ENCODE measurements at places on chromosomes 3 and 15. TPM values are rescaled to one million over a fixed set of nuclear protein-coding genes. Genes with fewer than 3 reads are reported as not detected.

The ADGRG7 gene
- total RNA-seq, result not detected

The CFAP20DC gene
- total RNA-seq, result not detected

The ZNF80 gene
- total RNA-seq, result 23.7 TPM

The FBXL2 gene
- 33.4 TPM for total RNA-seq

The ZCWPW2 gene
- not detected for total RNA-seq

The SOX2 gene
- total RNA-seq, result 2.0 TPM

The MST1R gene
- not detected for total RNA-seq

The GRAMD2A gene
- total RNA-seq, result not detected

The ANP32A gene
- 19.2 TPM for total RNA-seq

The ARHGEF26 gene
- total RNA-seq, result 33.8 TPM

The BFSP2 gene
- total RNA-seq, result not detected

The CYP1A2 gene
- total RNA-seq, result not detected

The IFT57 gene
- 27.7 TPM for total RNA-seq

The TASOR gene
- 53.4 TPM for total RNA-seq

- H3K4me1 ChIP-seq, result no peaks in the 10 kb centered on the region
- no peaks in the 10 kb centered on the region for H3K27me3 ChIP-seq
- no peak overlapping the region for H3K27ac ChIP-seq
- DNase-seq, result no peak
- no peak overlapping the region for H3K4me3 ChIP-seq
These were observed 7.9 kb upstream of the CILP start for GRCh38 chr15:65219137-65219536.

- no peak overlapping the region for H3K4me3 ChIP-seq
- H3K36me3 ChIP-seq, result no peaks in the 10 kb centered on the region
- no peaks in the 10 kb centered on the region for H3K4me1 ChIP-seq
- no peaks in the 10 kb centered on the region for H3K27me3 ChIP-seq
- no peak for DNase-seq
These were observed 134.8 kb upstream of the MB21D2 start for GRCh38 chr3:193052354-193053045.

DNA sequence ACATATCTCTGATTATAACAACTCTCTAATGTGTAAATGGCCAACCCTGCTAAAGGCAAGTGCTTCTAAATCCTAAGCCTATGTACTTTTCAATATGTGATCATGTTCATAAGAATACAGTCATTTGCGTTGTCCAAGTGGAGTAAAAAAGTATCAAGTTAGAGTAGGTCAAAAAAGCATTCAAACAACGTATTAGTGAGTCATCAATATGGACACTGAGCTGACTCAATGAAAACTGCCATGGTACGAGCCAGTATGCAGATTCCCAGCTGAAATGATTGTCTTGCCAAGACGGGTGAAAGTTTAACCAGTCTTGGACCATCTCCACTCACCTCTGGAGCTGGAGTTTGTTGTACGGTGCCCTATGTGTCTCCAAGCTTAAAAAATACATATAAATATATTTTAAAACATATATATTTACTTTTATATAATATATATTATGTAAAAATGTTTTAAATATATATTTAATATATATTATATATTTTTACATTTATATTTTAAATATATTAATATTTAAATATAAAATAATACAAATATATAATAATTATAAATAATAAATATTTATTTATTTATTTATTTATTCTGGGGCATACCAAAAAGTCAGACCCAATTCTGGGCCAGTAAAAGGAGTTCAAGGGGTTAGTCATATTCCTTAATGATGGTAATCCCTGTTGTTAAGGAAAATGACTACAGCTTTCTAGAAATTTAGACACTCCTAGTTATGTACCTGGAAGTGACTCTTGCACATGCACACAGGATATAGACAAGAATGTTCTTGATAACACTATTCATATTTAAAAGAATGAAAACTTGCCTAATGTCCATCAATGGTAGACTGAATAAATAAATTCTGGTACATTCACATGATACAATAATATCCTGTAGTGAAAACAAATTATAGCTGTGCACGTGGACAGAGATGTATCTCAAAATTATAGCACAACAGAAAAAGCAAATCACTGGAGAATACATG is 27.2 kb downstream of the PLSCR4 start:
- H3K4me3 ChIP-seq, result no peak overlapping the region
- DNase-seq, result no peak

DNA sequence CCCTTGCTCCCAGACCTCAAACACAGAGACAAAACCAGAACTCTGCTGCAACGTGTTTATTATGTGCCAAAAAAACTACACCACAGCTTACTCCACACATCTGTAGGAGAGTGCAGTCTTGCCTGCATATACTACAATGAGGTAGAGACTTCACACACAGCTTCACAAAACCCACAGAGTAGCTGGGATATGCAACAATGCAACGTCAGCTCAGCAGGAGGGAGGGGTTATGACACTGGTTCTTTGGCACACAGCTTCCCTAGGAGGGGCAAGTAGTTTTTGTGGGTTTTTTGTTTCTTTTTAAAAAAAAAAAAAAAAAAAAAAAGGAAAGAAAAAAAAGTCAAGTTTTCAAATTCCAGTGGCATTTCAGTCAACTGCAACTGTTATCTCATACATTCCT is 2.9 kb upstream of the RPS17 start:
- H3K36me3 ChIP-seq, result peaks cover 3% of the 10 kb centered on the region
- H3K27me3 ChIP-seq, result no peaks in the 10 kb centered on the region
- DNase-seq, result no peak
- no peak overlapping the region for H3K4me3 ChIP-seq

- no peak overlapping the region for H3K4me3 ChIP-seq
- no peak for DNase-seq
- peaks cover 60% of the 10 kb centered on the region for H3K36me3 ChIP-seq
- no peaks in the 10 kb centered on the region for H3K4me1 ChIP-seq
These were observed 11.6 kb downstream of the ZBTB11 start for GRCh38 chr3:101665357-101665756.

DNA sequence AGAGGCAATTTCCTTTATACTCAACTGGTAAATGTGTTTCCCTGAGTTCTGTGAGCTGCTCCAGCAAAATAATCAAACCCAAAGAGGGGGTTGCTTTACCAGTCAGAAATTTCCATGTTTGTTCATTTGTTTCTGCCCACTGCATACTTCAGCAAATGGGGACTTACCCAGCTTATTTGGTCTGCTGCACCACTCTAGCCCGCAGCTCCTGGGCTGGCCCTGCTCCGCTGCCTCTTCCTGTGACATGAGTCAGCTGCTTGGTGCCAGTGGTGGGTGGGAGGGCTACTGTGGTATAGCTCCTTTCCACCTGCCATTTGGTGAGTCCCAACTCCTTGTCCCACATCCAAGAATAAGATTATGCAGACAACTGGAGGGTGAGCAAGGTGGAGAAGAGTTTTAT is 644.2 kb downstream of the MCTP2 start:
- H3K36me3 ChIP-seq, result no peaks in the 10 kb centered on the region
- no peaks in the 10 kb centered on the region for H3K27me3 ChIP-seq

DNA sequence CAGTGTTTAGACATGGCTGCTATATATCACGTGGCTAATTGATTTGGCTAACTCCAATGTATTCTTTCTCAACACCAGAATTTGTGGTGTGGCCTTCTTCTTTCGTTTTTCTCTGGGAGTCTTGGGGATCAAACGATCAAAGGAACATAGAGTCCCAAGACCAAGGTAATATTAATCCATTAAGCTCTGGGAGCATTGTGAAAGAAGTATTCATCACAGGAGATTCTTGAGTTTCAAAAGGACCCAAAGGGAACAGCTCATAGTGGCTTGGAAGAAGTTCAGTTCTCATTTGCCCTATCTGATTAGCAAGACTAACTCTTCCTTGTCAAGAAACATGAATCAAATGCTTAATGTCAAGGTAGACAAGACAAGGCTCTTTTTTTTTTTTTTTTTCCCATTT is 32.9 kb upstream of the TICRR start:
- no peak overlapping the region for H3K4me3 ChIP-seq
- no peaks in the 10 kb centered on the region for H3K36me3 ChIP-seq
- H3K4me1 ChIP-seq, result no peaks in the 10 kb centered on the region
- H3K27ac ChIP-seq, result no peak overlapping the region
- DNase-seq, result no peak
- no peaks in the 10 kb centered on the region for H3K27me3 ChIP-seq

- H3K27ac ChIP-seq, result no peak overlapping the region
- H3K4me3 ChIP-seq, result no peak overlapping the region
- no peaks in the 10 kb centered on the region for H3K27me3 ChIP-seq
- H3K36me3 ChIP-seq, result no peaks in the 10 kb centered on the region
- H3K4me1 ChIP-seq, result no peaks in the 10 kb centered on the region
These were observed 75.4 kb upstream of the RGMA start for GRCh38 chr15:93164409-93164808.

- peaks cover 3% of the 10 kb centered on the region for H3K4me1 ChIP-seq
- no peaks in the 10 kb centered on the region for H3K27me3 ChIP-seq
- no peak overlapping the region for H3K27ac ChIP-seq
- no peak overlapping the region for H3K4me3 ChIP-seq
- DNase-seq, result no peak
These were observed 28.8 kb downstream of the ATG7 start for GRCh38 chr3:11300970-11301369.

GRCh38 chr3:149892371-149892770 is 78.3 kb downstream of the PFN2 start:
- DNase-seq, result no peak
- H3K27me3 ChIP-seq, result no peaks in the 10 kb centered on the region
- peak overlapping the region; percentile 35 for H3K27ac ChIP-seq

GRCh38 chr15:94023531-94023930 is 207.8 kb upstream of the MCTP2 start:
- no peaks in the 10 kb centered on the region for H3K36me3 ChIP-seq
- no peak overlapping the region for H3K27ac ChIP-seq
- DNase-seq, result no peak
- H3K4me3 ChIP-seq, result no peak overlapping the region
- no peaks in the 10 kb centered on the region for H3K4me1 ChIP-seq

- no peaks in the 10 kb centered on the region for H3K4me1 ChIP-seq
- H3K27me3 ChIP-seq, result no peaks in the 10 kb centered on the region
- no peak overlapping the region for H3K4me3 ChIP-seq
- no peaks in the 10 kb centered on the region for H3K36me3 ChIP-seq
These were observed 59.5 kb upstream of the TMEM115 start for GRCh38 chr3:50418850-50419249.

- peak overlapping the region; percentile 57 for H3K27ac ChIP-seq
- no peaks in the 10 kb centered on the region for H3K36me3 ChIP-seq
- no peak overlapping the region for H3K4me3 ChIP-seq
- no peaks in the 10 kb centered on the region for H3K27me3 ChIP-seq
- no peak for DNase-seq
These were observed 118.1 kb downstream of the RPL22L1 start for GRCh38 chr3:170751899-170752293.

- no peak overlapping the region for H3K4me3 ChIP-seq
- peaks cover 4% of the 10 kb centered on the region for H3K4me1 ChIP-seq
- no peak overlapping the region for H3K27ac ChIP-seq
These were observed 92.8 kb downstream of the CCNL1 start for GRCh38 chr3:157067114-157067513.

DNA sequence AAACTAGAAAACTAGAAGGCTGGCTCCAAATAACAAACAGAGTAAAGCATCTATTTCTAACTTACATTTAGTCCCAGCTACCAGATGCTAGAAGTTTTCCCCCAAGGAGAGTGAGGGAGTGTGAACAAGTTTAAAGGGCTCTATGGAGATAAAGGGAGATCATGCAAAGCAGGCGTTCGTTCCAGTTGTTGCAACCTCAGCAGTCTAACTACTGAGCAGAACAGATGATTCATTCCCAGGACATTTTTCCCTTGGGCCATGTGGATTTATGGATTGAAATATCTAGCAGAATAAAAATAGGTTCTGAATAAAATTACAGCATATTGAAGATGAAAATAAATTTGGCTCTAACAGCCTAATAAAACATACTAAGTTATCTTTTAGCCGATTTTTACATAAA is 154.8 kb upstream of the TTC14 start:
- H3K4me1 ChIP-seq, result no peaks in the 10 kb centered on the region
- no peaks in the 10 kb centered on the region for H3K27me3 ChIP-seq
- no peaks in the 10 kb centered on the region for H3K36me3 ChIP-seq
- no peak for DNase-seq
- H3K4me3 ChIP-seq, result no peak overlapping the region

- DNase-seq, result no peak
- H3K4me1 ChIP-seq, result no peaks in the 10 kb centered on the region
- H3K27ac ChIP-seq, result no peak overlapping the region
- no peaks in the 10 kb centered on the region for H3K27me3 ChIP-seq
These were observed 16.6 kb downstream of the PAQR9 start for GRCh38 chr3:142946861-142947260.

GRCh38 chr3:169083163-169083562 is 580.3 kb downstream of the MECOM start:
- no peak for DNase-seq
- H3K4me1 ChIP-seq, result no peaks in the 10 kb centered on the region
- no peaks in the 10 kb centered on the region for H3K27me3 ChIP-seq
- H3K27ac ChIP-seq, result no peak overlapping the region
- H3K36me3 ChIP-seq, result peaks cover 15% of the 10 kb centered on the region

- no peak overlapping the region for H3K27ac ChIP-seq
- H3K27me3 ChIP-seq, result no peaks in the 10 kb centered on the region
- no peaks in the 10 kb centered on the region for H3K36me3 ChIP-seq
- H3K4me1 ChIP-seq, result no peaks in the 10 kb centered on the region
- H3K4me3 ChIP-seq, result no peak overlapping the region
- no peak for DNase-seq
These were observed 75.9 kb upstream of the FGF12 start for GRCh38 chr3:192802957-192803899.

DNA sequence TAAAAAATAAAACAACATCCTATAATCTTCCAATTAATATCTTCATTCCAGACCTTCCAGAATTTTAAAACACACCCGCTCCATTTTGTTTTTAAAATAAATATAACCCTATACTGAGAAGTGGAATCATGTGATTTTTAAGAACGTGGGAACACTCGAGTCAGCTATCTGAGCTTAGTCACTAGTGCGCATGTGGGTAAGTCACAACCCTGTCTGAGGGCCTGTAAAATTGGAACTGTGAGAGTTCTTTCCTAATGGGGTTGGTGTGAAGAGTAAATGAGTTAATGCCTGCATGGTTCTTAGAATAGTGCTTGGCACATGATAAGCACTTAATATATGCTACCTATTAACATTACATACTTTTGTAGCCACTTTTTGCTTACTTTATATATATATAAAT is 19.9 kb upstream of the POLR2M start:
- H3K4me3 ChIP-seq, result no peak overlapping the region
- peak overlapping the region; percentile 66 for H3K27ac ChIP-seq
- no peak for DNase-seq
- no peaks in the 10 kb centered on the region for H3K27me3 ChIP-seq

GRCh38 chr3:52119826-52120225 is 34.4 kb downstream of the POC1A start:
- H3K4me1 ChIP-seq, result no peaks in the 10 kb centered on the region

DNA sequence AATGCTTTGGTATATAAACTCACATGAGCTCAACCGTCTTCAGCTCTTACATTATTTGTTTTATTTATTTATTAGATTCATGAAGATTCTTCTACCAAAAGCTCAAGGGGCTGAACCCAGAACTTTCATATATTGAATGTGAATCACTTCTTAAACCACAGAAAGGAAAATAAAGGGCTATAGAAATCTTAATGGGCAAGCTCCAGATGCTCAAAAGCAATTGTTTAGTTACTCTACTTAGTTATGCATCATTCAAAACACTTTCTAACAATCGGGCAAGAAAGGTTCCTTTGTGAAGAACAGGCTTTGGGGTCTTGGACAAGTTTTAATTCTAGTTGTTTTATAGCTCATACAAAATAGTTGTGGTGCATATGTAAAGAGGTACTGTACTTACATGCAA is 380.2 kb downstream of the TIGIT start:
- H3K27ac ChIP-seq, result no peak overlapping the region
- H3K27me3 ChIP-seq, result no peaks in the 10 kb centered on the region

GRCh38 chr3:127097481-127097880 is 95.5 kb upstream of the PRR23E start:
- no peaks in the 10 kb centered on the region for H3K36me3 ChIP-seq
- H3K4me1 ChIP-seq, result no peaks in the 10 kb centered on the region
- H3K4me3 ChIP-seq, result no peak overlapping the region
- DNase-seq, result no peak
- no peaks in the 10 kb centered on the region for H3K27me3 ChIP-seq

All from ascending aorta (tissue), 2 donors.